Prostate gland (tissue), 2 donors: ENCODE measurements at places on chromosomes 1 and 21.

DNA sequence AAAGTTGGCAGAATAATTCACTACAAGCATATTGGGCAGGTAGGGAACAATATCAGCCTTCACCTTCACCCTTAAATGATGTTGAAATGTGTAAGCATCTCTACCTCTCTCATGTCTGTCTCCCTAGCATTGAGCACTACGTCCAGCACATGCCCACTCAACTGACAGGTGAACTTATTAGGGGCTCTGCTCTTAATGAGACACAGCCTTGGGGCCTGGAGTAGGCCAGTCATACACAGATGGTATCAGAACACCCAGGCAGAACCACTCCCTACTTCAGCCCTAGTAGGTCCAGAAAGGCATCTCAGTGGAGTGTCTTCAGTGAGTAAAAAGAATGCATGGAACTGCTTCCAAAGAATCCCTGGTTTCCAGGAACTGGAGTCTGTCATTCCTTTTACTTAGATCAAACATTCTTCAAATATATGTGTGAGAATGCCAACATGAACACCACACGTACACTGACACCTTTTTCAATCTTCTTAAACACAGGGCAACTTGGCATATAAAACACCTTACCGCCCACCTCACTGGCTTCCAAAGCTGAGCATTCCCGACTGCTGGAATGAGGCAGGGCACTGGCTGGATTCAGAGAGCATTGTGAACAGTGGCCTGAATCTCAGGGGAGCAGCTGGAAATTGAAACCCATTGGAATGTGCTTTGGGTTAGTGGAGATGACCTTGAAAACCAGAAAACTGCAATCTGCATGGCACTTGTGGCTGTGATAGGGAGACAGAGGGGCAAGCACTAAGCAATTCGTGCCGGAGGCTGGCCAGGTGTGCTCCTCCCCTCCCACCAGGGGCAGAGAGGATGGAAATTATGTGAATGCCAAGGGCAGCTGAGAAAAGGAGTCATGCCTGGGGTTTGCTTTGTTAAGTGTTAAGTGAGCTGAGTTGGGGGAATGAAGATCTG, 24.2 kb upstream of the HSD3B1 start:
- DNase-seq, result no peak

GRCh38 chr1:32876341-32877210, 5.9 kb upstream of the FNDC5 start:
- DNase-seq, result no peak

GRCh38 chr1:77424236-77424635, 142.4 kb downstream of the AK5 start:
- DNase-seq, result no peak

DNA sequence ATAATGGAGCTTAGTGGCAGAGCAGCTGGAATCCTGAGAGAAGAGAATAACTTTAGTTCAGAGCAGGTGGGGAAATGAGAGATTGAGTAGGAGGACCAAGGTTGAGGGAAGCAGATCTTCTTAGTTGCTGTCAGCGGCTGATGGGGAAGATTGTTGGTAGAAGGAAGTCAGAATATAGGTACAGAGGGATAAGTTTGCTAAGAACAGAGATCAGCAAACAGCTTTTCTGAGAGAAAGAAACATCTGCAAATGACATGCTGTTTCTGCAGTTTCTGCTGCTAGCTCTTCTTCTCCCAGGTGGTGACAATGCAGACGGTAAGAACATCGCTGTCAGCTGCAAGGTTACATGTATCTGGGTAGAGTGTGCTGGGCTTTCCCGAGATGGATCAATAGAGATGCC, at the start of gene CD1C:
Gene CD1C, plus strand, starts transcription at position 113 of the 400 bp plus-strand sequence. Its CDS starts 142 bp downstream, at position 255.
- no peak for DNase-seq

DNA sequence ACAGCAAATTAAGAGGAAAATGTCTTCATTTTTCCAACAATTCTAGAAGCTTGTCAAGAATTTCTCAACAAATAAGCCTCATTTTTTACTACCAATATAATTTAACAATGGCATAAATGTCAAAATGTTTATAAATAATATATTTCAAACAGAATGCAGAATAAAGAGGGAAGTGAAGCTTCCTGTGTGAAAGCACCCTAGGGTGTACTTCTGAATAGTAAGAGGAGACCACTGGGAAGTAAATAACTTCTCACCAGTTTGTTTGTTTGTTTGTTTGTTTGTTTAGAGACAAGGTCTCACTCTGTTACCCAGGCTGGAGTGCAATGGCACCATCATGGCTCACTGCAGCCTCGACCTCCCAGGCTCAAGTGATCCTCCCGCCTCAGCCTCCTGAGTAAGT, 244.3 kb downstream of the SLC45A1 start:
- no peak for DNase-seq

DNA sequence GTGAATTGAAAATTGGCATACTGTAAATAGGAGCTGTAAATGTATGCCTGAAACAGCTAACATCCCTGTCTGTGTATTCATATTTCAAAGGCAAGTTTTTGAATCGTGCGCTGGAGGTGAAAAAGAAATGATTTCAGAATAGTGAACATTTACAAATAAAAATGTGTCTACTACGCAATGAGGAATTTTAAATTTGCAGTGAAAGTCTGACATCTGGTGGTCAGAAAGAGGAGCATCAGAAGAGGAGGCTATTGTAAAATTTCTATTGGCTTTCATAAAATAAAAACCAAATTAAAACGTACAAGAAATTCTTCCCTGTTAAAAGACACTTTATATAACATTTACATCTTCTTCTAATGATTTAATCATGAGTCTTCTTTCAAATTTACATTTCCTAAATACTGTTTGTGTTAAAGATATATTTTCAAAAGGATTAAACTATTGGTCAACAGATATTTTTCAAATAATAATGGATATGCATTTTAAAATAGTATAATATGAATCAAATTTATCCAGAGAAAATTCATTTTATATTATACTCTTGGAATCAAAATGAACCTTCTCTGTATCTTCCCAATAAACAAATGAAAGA, 113.7 kb upstream of the RRP15 start:
- DNase-seq, result no peak

- DNase-seq, result no peak
These were observed 30.0 kb downstream of the IARS2 start for GRCh38 chr1:220123889-220124288.

DNA sequence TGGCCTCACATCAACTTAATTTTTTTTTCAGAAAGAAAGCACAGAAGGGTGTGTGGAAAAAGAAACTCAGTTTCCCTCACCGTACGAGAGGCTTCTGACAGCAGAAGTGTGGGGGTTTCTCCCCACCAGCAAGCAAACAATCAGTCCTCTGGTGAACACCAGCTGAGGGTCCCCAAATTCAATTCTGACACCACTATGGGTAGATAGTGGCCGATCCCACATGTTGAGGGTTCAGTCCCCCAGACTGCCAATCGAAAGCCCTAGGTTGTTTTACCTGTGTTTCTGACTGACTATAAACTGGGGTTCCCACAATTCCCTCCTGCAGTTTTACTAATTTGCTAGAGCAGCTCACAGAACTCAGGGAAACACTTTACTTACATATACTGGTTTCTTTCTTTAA, 2.1 kb downstream of the IFI6 start:
- DNase-seq, result no peak

DNA sequence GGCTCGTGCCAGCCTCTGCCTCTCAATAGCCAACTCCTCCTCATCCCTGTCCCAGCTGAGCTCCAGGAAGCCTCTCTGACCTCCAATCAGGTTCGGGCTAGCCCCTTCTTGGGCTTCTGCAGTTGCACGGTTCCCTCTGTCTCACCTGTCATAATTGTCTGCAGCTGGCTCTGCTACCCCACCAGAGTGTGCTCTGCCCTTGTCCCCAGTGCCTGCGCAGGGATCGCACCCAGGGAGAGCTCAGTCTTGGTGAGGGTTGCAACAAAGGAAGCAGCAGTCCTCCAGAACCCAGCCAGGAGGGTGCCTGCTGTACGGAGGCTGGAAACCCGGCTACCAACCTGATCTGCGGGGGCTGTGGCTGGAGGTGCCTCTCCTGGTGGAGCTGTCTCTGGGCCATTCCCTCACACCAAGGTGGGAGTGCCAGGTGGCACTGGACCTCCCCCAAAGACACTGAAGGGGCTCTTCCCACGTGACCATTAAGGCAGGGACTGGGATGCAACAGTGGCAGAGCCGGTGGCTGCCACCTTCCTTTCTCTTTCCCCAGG, 63.5 kb upstream of the DMRTB1 start:
- no peak for DNase-seq

GRCh38 chr1:70449049-70449448, 38.0 kb downstream of the CTH start:
- no peak for DNase-seq

DNA sequence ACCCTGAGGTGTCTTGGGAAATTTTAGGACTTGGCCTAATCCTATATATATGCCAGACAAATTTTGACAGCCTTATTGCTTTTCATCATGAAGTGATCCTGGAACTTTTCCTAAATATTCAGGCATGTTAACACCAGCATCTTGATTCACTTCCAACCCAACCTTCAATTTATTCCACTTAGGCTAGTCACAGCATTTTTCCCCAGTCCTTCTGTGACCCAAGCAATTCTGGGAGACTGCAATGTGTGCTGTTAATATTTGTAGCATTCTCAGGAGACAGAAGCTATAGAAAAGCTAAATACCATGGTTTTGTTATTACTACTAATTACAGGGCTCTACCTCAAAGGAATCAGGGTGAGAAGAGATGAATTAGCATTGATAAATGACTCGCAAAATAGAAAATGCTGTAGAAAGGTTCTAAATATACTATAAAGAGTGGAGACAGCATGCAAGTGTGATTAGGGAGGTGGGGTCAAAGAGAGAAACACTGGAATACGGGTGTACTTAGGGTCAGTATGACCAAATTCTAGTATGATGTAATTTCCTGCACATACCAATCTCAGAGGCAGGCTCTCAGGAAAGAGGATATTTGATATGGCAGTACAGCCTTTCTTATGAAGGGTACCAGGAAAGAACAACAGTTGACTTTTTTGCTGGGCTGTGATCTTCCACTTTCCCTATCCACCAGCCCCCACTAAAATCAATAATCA, 29.1 kb downstream of the PRRX1 start:
- no peak for DNase-seq

DNA sequence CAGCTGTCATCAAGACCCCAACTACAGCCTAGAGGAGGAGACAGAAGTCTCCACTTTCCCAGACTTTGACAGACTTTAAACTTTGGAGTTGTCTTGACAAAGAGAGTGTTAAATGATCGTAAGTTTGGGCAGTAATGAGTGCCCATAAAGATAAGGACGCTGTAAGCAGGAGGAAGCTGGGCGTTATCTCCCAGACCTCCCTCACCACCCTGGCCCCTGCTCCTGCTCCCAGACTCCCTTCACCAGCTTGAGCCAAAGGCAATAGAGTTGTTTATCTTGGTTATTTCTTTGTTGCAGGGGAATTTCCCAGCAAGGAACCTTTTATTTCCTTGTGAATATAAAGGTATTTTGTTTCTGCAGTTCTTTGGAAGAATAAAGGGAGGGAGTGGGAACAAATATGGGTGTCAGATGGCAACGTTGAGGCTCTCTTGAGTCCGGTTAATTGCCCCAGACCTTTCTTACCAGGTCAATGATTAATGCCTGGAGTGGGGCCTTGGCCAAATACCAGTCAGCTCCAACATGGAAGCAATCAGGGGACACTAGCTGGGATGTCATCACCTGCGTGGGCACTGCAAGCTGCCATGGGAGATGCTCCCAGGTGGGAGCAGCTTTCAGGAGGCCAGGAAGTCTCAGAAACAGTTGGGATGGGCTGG, 4.4 kb downstream of the PIGR start:
- no peak for DNase-seq

GRCh38 chr1:1833916-1834325, 55.7 kb upstream of the NADK start:
- DNase-seq, result no peak

DNA sequence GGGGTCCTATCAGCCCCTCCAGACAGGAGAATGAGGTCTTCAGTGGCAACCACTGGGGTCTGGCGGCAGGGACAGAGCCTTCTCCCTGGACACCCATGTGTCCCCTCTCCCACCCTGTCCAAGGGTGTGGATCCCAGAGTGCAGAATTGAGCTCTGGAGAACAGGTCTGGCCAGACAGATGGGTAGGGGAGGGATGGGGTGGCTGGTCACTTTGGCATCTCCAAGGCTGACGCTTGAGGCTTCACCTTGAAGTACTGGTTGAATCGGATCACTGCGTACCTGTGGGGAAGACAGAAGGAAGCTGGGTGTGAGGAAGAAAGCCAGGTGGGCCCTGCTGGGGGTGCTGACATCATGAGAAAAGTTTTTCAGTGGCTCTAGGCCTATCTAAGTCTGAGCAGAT, 19.9 kb downstream of the ETNK2 start:
- DNase-seq, result no peak

DNA sequence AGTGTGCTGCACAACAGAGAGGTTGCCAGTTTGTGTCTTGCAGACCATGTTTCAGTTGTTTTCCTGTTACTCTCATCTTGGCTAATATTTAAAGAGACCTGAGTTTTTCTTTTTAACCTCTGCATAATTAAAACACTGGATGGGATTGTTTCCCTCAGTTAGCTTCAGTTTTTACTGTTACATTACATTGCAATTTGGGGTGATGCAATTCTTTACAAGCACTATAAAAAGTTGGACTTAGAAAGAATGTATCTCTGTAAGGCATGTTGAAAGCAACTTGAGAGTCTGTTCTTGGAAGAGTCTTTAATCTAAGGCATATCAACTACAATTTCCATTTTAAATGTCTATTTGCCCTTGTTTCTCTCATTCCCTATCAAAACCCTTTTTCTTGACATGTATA, 99.1 kb downstream of the DNM3 start:
- DNase-seq, result no peak

DNA sequence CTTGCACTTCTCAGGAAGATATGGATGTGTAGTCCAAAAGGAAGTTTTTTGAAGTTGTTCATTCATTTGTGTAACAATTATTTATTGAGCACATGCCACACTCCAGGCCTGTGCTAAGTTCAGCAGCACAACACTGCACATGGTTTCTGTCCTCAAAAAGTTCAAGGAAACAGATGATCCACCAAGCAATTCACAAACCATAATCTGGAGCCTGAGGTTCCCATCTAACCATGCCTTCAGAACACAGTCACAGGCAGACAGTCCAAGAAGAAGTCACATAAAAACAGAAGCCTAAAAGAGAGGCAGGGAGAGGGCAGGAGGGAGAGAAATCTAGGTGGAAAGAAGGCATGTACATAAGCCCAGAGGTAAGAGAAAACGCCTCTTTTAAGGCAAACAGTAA, 1.9 kb downstream of the CD48 start:
- no peak for DNase-seq

DNA sequence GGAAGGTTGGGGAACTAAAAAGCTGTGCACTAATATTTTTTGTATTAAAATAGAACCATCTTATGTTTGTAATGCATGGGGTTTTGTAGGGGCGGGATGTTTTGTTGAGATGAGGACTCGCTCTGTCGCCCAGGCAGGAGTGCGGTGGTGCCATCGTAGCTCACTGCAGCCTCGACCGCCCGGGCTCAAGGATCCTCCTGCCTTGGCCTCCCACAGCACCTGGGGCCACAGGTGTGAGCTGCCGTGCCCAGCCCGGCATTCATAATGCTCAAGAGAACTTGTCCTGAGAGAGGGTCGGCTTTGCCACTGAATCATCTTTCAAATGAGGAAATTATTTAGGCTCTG, 3.0 kb upstream of the C1orf159 start:
- DNase-seq, result no peak

- DNase-seq, result no peak
These were observed 16.4 kb downstream of the ATP1A2 start for GRCh38 chr1:160131803-160132565.

- no peak for DNase-seq
These were observed 582 bp downstream of the TRPM2 start for GRCh38 chr21:44354001-44354405.
